ENCODE measurements at places on chromosomes 12 and 14.

- no peak for DNase-seq
These were observed 12.5 kb downstream of the TAMALIN start for GRCh38 chr12:52019113-52019770.

GRCh38 chr12:96824838-96825236, 82.2 kb upstream of the NEDD1 start:
- DNase-seq: no peak

- DNase-seq: no peak
These were observed 20.6 kb downstream of the CNIH1 start for GRCh38 chr14:54420478-54421142.

DNA sequence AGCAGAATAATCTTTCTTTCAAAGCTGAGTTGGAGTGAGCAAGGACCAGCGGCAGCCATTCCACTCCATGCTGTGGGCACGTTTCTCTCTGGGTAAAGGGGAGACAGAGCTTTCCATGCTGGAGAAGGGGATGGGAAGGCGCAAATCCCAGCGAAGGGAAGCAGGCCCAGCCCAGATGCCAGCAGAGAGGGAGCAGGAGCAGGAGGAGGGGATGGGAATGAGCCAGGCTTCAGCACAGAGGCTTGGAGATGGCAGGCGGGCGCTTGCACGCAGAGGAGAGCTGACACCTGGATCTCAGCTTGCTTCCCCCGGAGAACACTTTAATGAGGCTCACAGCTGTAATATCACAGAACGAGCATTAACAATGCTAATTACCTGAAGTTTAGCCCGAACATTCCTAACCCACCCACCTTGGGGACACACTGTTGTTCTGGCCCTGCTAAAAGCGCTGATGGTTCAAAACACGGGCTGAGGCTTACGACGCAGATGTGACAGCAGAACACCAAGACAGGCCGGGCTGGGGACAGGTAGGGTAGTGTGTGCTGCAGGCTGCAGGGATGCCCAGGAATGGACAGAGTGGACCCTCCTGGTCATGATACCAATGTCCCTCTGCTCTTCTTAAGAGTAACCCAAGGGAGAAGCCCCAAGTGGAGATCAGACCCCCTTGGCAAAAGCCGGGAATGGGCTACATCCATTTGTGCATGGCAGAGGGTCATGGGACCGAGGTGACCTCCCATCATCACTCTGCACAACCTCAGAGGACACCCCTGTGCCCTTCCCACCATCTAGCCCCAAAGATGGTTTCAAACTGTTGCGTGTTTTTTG, 288.6 kb downstream of the DPF3 start:
- no peak for DNase-seq

DNA sequence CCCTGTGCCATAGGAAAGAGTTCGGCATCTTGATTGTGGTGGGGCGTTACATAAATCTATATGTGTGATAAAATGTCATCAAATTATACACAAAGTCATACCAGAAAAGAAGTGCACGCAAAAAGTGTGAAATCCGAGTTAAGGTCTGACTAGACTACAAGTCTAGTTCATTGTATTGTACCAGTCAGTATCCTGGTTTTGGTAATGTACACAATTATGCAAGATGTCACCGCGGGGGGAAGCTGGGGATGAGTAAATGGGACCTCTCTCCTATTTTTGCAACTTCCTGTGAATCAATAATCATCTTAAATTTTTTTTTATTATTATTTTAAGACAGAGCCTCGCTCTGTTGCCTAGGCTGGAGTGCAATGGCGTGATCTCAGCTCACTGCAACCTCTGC, 43.2 kb upstream of the BCL11B start:
- DNase-seq: no peak

- peak; percentile 10 for DNase-seq
These were observed 35.9 kb downstream of the FBLN5 start for GRCh38 chr14:91911474-91912032.

DNA sequence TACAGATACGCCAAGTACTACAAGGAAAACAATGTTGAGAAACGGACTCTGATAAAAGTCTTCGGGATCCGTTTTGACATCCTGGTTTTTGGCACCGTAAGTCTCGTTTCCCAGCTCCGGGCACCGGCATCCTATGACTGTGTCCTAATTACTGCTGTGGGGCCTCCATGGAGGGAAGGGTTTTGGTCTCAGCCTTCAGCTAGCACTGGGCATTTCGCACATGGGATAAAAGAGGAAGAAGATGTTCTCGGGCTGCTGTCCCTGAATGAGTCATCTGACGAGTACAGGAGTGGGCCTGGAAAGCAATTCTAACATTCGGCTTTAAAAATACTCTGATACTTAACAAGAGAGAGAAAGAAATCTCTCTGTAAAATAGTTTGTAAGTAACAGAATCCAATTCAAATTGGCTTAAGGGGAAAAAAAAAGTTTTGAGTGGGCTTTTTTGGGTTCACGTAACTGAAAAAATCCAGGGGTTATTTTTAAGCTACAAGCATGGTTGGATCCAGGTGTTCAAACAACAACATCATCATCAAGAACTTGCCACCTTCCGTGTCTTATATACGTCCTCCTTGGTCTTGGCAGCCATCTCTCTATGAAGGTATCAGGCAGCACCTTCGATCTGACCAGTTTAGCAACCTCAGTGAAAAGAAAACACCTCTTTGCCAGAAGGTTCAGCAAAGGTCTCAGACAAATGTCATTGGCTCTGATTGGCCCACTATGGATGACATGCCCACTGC, 34.4 kb upstream of the P2RX4 start:
- DNase-seq: no peak

DNA sequence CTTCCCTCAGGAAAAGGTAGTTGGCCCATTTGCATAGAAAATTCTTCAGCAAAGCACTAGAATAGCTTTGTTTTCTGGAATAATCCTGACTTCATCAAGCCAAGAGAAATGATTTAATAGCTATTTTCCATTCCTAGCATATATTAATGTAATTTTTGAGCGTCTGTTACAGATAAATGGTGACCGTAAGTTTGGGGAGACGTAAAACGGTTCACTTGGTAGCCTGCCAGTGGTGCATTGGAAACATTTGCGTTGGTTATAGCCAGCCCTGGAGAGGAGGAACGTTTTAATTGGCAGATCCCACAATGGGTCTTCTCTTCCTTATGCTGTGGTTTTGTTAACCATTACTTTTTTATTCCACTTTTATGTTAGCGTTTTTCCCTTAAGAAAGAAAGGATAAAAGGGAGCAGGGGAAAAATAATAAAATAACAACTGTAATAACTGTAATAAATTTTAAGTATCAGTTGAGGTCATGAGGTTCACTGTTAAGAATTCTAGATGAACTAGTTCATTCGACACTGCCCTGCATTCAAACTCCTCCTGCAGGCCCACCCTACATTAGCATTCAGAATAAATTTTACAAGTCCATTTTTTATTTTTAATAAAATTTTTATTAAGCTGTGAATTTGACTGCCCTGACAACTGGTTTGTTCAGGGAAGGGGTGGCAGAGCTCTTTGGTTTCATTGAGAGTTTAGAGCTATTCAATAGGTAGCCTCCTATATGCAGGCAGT, 300.7 kb downstream of the ERC1 start:
- DNase-seq: no peak

DNA sequence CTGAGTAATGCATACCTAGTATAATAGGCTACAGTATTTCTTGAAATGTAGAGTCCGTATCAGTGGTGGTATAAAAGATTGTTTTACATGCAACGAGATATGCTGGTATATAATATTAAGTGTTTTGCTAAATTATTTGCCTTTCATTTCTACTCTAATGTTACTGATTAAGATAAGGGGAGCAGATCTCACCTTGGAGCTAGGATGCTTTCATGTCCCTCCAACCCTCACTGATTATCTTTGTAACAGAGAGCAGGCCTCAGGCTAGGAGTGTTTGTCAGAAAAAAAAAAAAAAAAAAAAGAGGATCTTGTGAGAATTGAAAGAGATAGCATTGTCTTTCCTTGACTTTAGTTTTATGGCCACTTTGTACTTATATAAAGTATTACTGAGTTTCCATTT, 92.6 kb downstream of the PDE3A start:
- no peak for DNase-seq

DNA sequence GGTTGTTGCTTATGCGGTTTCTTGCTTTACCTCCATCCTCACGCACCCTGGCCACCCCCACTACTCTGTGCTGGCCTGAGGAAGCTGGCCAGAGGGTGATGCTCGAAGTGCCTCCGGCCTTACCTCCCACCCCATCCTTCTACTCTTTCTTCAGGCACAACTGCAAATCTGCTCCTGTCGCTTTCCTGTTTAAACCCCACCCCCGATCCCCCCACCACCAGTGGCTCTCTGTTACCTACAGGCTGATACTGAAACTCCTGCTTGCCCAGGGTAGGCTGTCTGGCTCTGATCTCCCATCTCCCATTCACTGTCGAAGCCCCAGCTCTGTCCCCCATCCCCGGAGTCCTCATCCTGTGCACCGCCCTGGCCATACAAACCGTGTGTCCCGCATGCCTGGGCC, 111.5 kb downstream of the PRMT8 start:
- DNase-seq: no peak

GRCh38 chr12:111249757-111250156, 119.1 kb downstream of the PHETA1 start:
- DNase-seq: no peak

- DNase-seq: peak; percentile 51
These were observed 31.2 kb upstream of the FOS start for GRCh38 chr14:75247286-75247922.

DNA sequence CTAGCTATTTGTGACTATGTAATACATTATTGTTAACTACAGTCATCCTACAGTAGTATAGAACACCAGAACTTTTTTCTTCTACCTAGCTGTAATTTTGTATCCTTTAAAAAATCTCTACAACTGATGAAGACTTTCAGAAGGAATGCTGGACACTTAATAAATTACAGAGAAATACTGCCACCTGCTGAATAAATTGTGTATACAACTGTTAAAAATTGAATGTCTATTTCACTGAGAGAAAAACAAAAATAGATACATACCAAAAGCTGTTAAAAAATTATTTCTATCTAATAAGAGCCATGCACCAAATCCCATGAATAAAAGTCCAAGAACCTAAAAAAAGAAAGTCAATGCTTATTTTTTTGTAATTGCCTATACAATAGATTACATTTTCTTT, 6.6 kb downstream of the TSPAN19 start:
- no peak for DNase-seq
